Effector CD8-positive, alpha-beta T cell (primary cell): ENCODE measurements at places on chromosomes 11 and 22.

- DNase-seq: no peak
Observed at GRCh38 chr11:119685111-119685746, 43.8 kb downstream of the NECTIN1 start.

- DNase-seq: no peak
Observed at GRCh38 chr22:23405366-23405851, 174.7 kb downstream of the IGLL1 start.

DNA sequence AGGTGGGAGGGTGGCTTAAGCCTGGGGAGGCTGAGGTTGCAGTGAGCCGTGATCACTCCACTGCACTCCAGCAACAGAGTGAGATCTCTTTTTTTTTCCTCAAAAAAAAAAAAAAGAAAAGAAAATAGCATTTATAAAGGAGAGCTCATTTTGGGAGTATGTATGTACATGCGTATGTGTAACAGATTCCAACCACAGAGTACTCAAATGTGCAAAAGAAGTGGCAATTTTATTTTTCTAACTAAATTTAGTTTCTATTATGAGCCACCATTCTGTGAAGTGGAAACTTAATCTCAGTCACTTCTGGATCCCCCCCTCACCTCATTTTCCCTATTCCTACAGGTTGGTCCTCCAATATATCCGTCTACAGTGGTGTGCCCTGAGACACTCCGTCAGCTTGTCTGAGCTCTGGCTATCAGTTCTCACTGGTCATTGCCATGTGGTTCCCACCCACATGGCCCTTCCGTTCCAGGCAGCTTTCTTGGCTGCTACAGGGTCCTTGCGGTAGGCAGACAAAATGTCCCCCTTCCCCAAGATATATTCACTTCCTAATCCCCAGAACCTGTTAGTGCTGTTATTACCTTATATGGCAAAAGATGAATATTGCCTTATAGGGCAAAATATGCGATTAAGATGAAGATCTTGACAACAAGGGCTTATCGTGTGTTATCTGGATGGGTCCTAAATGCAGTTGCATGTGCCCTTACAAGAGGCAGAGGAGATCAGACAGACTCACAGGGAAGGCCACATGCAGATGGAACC lies 35.8 kb upstream of the TSKU start:
- no peak for DNase-seq

DNA sequence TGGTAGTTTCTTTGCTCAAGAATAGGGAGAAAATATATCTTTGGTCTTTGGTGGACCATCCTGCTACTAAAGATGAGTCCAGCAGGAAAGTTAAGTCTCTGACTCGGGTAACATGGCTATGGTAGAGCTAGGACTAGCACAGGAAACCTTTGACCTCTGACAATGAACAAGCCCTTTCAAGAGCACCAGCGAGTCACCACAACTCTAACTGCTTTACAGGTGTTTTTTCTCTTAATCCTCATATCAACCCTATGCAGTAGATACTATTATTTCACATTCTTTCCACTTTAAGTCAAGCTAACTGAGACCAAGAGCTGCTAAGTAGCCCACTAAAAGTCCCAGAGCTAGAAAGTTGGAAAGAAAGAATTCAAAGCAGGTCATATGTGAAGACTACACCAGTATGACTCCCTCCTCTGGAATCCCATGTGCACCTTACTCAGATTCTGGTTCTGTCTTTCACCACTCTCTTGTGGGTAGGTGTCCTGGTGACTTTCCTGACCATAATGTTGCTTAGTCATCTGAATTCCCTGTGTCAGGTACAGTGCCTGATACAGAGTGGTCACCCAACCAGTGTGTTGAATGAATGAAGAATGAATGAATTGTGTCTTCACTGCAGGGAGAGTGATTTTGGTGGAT lies 53.8 kb upstream of the ME3 start:
- DNase-seq: no peak

- no peak for DNase-seq
Observed at GRCh38 chr11:35711173-35711910, 48.8 kb downstream of the TRIM44 start.

GRCh38 chr22:39773503-39773902 lies 120.1 kb downstream of the ENTHD1 start:
- DNase-seq: no peak

DNA sequence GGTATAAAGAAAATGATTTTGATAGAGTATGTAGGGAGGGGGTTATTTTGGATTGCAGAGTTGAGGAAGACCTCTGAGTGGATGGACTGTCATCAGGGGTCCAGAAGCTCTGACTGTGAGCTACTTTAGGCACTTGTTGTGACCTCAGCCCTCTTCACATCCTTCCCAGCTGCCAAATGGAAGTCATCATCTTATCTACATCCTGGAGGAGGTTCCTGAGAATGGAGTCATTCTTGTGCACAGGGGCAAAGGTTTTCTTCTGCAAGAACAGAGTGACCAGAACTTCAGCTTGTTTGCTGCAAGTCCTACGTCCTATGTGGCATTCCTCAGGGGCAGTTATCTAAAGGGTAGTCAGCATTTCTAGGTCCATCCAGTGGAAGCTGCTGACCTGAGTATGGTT lies 393.8 kb downstream of the AASDHPPT start:
- DNase-seq: no peak

DNA sequence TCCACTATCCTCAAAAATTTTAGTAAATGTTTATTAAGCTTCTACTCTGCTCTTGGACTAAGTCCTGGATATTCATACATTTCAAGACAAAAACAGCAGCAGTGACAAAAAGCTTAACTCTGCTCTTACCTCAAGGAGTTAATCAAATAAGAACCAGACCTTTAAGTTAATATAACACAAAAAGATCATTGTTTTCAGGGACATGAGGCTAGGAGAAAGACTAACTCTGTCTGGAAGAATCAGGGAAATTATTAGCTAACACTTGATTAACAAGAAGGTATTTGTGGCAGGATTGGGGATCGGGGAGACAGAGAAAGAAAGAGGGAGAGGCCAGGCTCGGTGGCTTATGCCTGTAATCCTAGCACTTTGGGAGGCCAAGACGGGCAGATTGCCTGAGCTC lies 74.4 kb downstream of the PPP2R1B start:
- DNase-seq: no peak

DNA sequence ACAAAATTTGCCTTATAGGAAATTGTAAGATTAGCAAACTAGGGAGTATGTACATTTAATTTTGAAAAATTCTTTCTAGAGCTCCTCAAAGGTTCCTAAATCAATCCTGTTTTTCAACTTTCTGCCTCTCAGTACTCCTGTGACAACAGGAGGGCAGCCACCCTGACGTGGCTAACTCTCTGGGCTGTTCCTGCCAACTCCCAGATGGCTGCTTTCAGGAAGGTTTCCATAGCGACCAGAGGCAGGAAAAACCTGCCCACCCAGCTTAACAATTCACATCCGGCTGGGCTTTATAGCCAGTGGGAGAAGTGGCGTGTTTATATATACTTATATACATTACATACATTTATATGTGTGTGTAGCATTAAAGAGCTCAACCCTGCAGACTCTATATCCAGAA lies 26.5 kb downstream of the SGSM3 start:
- no peak for DNase-seq

DNA sequence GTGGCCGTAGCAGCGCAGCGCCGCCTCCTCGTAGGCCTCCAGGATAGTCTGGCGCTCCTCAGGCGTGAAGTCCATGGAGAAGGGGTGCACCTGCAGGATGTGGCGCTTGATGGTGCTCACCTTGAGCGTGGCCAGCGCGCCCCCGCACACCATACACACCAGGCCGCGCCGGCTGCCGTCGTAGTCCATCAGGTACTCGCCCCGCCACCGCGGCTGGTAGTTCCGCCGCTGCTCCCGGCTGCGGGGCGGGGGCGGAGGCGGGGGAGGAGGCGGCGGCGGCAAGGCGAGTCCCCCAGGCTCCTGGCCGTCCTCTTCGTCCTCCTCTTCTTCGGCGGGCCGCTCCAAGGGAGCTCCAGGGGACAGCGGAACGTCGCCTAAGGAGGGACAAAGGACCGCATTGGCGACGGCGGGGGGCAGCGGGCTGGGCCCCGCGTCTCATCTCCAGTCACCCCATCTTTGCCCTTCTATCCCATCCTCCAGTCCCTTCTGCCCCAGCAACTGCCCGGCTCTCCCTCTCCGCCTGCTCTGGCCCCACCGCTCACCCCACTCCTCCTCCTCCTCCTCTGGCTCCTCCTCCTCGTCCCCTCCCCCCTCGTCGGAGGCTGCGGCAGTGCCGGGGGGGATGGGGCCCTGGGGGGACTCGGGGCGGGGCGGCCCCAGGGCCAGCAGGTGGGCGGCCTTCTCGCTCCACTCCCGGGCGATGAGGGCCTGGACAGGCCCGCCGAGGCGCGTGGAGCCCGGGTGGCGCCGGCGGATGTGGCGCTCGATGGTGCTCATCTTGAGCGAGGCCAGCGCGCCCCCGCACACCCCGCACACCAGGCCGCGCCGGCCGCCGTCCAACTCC lies 4.9 kb downstream of the ZFTA start:
- no peak for DNase-seq

DNA sequence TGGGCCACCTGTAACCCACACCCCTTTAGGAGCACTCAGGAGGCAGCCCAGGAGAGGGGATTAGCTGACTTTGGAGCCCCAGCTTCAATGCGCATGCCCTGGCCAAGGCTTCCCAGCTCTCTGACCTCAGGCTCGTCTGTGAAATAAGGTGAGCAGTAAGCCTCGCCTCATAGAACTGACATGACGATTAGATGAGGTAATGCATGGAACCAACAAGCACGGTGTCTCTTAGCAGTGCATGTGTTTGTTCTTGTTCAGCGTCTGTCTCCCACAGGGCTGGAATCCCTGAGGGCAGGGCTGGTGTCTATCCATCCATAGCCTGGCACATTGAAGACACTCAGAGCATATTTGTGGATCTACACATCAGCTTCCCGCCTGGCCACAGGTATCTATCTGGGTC lies 415.4 kb downstream of the MN1 start:
- no peak for DNase-seq

- DNase-seq: peak; percentile 46
Observed at GRCh38 chr11:119363851-119364590, 17.5 kb downstream of the USP2 start.

- no peak for DNase-seq
Observed at GRCh38 chr22:44532552-44532951, 34.5 kb upstream of the RTL6 start.

- no peak for DNase-seq
Observed at GRCh38 chr11:59195586-59195985, 17.1 kb downstream of the MPEG1 start.

- no peak for DNase-seq
Observed at GRCh38 chr11:134008634-134009071, 51.9 kb upstream of the IGSF9B start.
